HFFc6 (cell line): ENCODE measurements at places on chromosomes 6 and 20. TPM values are rescaled to one million over a fixed set of nuclear protein-coding genes. Genes with fewer than 3 reads are reported as not detected.

DNA sequence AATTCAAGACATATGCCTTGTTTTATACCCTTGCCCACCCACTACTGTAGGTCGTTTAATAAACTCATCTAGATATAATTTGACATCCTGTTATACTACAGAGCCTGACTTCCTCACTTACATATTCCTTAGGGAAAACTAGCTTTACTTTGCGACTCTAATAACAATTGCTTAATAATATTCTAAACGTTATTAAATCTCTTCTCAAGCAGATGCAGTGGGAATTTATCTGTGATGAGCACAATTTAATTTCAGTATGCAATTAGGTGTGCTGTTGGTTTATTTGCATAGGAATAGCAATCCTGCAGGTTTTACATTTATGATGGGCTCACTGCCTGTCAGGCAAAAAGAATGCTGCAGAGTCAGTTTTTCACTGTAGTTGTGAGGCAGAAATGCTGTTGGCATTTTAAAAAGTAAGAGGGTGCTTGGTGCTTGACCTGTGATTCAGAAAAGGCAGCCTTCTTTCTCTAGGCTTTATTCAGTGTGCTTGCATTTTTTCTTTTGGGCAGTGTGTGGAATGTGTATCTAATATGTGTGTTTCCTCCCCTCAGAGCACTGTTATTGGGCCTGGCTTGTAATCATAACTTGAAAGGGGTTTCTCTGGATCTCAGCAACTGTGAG lies 152.3 kb upstream of the SCGN start:
- no peaks in the 10 kb centered on the region for H3K27me3 ChIP-seq
- peaks cover 38% of the 10 kb centered on the region for H3K4me1 ChIP-seq
- DNase-seq = peak; percentile 68
- peak overlapping the region; percentile 22; the same call in 1 of the 2 replicates for H3K4me3 ChIP-seq
- peak overlapping the region; percentile 76 for H3K27ac ChIP-seq

- no peak overlapping the region for H3K27ac ChIP-seq
- H3K4me1 ChIP-seq = no peaks in the 10 kb centered on the region
- H3K36me3 ChIP-seq = no peaks in the 10 kb centered on the region
- H3K27me3 ChIP-seq = no peaks in the 10 kb centered on the region
- no peak overlapping the region for H3K4me3 ChIP-seq
These were observed 548.7 kb upstream of the MAP3K7 start for GRCh38 chr6:91135406-91136103.

- peaks cover 37% of the 10 kb centered on the region for H3K27me3 ChIP-seq
- no peak overlapping the region for H3K4me3 ChIP-seq
- H3K27ac ChIP-seq = no peak overlapping the region
- peaks cover under 1% of the 10 kb centered on the region for H3K4me1 ChIP-seq
- no peaks in the 10 kb centered on the region for H3K36me3 ChIP-seq
These were observed 11.8 kb downstream of the TRIM10 start for GRCh38 chr6:30149234-30149633.

Gene CCM2L
- total RNA-seq = not detected in 3 replicates

DNA sequence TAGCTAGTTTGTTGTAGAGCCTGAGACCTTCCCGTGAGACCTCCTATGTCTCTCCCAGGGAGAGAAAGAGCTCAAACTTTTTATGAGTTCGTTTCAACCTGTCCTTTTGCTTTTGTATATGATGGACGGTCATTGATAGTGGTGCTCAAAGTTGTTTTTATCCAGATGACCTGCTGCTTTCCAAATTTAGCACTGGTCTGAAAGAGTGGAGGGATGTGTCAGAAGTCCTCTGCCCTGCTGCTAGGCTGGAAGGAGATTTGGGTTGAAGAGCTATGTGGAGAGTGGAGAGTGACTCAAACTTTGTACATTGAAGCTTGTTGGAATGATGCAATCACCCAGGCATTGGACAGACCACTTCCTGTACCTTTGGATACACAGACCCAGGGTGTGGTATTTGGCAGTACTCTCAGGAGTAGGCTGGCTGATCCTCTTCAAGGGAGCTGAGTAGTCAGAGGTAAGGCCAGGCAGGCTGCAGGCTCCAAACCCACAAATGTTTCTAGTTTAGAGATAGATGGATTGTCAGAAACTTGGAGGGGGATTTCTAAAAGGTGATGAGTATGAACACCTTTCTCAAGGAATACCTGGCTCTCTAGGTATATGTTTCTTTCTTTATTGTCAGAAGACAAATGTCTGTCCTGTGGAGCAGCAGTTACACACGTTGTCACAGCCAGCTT lies 49.4 kb upstream of the RREB1 start:
- H3K27ac ChIP-seq = peak overlapping the region; percentile 74; the same call in 1 of the 2 replicates
- H3K4me3 ChIP-seq = peak overlapping the region; percentile 38
- peaks cover 27% of the 10 kb centered on the region for H3K4me1 ChIP-seq
- H3K27me3 ChIP-seq = no peaks in the 10 kb centered on the region
- DNase-seq = peak; percentile 96
- no peaks in the 10 kb centered on the region for H3K36me3 ChIP-seq

DNA sequence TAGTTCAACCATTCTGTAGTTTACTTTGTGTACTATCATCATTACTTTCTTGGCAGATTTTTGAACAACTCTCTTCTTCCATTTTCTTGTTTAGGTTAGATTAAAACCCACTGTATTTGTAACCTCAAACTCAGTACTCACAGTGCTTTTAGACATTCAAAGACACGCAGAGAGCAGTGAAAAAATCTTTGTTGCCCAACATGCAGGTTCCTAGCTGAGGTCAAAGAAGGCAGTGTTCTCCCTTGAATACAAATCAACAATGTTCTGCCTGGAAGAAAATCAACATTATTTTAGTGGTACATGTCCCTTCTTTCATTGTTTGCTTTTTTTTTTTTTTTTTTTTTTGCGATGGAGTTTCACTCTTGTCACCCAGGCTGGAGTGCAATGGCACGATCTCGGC lies 11.2 kb downstream of the CYB5R4 start:
- H3K27me3 ChIP-seq = no peaks in the 10 kb centered on the region
- no peak overlapping the region for H3K27ac ChIP-seq
- no peak overlapping the region for H3K4me3 ChIP-seq
- H3K4me1 ChIP-seq = peaks cover 27% of the 10 kb centered on the region
- no peak for DNase-seq
- H3K36me3 ChIP-seq = peaks cover 7% of the 10 kb centered on the region; the same call in 1 of the 2 replicates

- peak overlapping the region; percentile 100 for H3K27ac ChIP-seq
- peak overlapping the region; percentile 73 for H3K4me3 ChIP-seq
- no peaks in the 10 kb centered on the region; the same call in 1 of the 2 replicates for H3K27me3 ChIP-seq
- peak; percentile 98 for DNase-seq
- peaks cover 42% of the 10 kb centered on the region for H3K36me3 ChIP-seq
These were observed 79.0 kb downstream of the SYNJ2 start for GRCh38 chr6:158060455-158061360.

Gene ANKRD66
- not detected in 3 replicates for total RNA-seq

- peaks cover 19% of the 10 kb centered on the region for H3K4me1 ChIP-seq
- peaks cover 3% of the 10 kb centered on the region for H3K27me3 ChIP-seq
- peaks cover 5% of the 10 kb centered on the region for H3K36me3 ChIP-seq
- H3K27ac ChIP-seq = peak overlapping the region; percentile 8
These were observed 138.0 kb downstream of the GJA1 start for GRCh38 chr6:121573481-121573880.

GRCh38 chr6:111583221-111583620 lies 22.5 kb downstream of the TRAF3IP2 start:
- no peak overlapping the region for H3K4me3 ChIP-seq
- peaks cover 68% of the 10 kb centered on the region for H3K36me3 ChIP-seq
- H3K27ac ChIP-seq = no peak overlapping the region
- peaks cover 73% of the 10 kb centered on the region for H3K4me1 ChIP-seq
- DNase-seq = no peak

GRCh38 chr6:143679041-143679440 lies 1.3 kb downstream of the PHACTR2 start:
- H3K27me3 ChIP-seq = no peaks in the 10 kb centered on the region
- no peak for DNase-seq
- H3K27ac ChIP-seq = peak overlapping the region; percentile 64
- H3K4me3 ChIP-seq = peak overlapping the region; percentile 89
- peaks cover 30% of the 10 kb centered on the region for H3K36me3 ChIP-seq

DNA sequence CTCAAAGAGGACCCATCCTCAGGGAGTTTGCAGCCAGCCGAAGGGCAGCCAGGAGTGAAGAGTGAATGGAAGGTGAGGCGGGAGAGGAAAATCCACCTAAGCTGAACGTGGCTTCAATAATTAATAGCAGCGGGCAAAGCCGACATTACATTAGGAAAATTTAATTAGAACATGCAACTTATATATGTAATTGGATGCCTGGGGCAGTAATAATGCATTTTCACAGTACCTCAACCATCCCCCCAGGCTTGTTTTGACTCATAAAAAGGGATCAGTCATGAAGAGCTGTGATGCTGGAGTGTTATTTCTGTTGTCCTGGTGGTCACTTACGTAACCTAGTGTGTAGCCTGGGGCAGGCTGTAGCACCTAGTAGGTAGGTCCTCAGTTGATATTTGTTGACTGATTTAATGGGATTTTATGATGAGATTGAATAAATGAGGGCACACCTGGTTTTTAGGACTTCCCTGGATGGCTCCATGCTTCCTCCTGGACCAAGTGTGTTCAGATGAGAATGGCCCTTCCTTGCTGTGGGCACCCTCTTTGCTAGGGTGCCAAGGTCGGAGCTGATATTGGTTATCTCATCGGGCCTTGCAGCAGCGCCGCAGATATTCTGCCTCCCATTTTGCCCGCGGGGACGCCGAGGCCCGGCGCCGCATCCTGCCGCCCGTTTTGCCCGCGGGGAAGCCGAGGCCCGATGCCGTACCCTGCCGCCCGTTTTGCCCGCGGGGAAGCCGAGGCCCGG lies 128.8 kb downstream of the CDH26 start:
- peaks cover 10% of the 10 kb centered on the region for H3K4me1 ChIP-seq
- peak; percentile 30 for DNase-seq
- H3K27me3 ChIP-seq = peaks cover 25% of the 10 kb centered on the region

Gene NKAIN4
- not detected in 3 replicates for total RNA-seq

Gene MEI4
- total RNA-seq = not detected in 3 replicates

Gene PPIL6
- 0.44 to 0.48 TPM (median 0.44 TPM) in 3 replicates for total RNA-seq
